ENCODE measurements at places on chromosomes 12 and 14.

DNA sequence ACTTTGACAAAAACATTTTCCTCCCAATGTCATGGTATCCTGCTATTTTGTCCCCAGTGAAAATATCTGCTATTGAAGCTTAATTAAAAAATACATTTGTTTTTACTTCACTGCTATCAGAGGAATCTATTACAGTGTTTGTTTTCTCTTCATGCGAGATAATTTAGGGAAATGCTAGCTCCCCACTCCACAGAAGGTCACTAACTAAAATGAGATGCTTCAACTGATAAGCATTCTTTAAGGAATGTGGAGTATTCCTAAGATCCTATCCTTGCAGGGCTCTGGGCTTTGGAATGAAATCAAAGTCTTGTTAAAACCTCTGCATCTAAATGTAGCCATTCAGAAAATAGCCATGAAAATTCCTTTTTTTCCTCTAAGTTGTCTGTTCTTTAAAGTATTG lies 39.5 kb downstream of the PAX9 start:
- DNase-seq: no peak

DNA sequence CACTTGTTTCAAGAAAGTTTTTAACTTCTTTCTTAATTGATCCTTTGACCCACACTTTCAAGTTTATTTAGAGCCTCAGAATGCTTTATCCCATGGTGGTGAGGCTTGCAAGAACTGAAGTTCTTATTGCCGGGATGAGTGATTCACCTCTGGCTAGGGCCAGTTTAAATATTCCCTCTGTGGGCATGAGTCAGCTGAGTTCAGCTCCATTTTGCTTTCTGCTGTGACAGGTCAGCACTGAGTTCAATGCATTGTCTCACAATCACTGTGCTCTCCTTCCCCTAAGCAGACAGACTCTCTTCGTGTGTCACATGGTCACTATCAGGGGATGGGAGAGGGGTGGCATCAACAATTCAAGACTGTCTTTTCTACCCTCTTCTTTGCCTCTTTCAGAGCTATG lies 514.6 kb upstream of the FBXO33 start:
- DNase-seq: no peak

DNA sequence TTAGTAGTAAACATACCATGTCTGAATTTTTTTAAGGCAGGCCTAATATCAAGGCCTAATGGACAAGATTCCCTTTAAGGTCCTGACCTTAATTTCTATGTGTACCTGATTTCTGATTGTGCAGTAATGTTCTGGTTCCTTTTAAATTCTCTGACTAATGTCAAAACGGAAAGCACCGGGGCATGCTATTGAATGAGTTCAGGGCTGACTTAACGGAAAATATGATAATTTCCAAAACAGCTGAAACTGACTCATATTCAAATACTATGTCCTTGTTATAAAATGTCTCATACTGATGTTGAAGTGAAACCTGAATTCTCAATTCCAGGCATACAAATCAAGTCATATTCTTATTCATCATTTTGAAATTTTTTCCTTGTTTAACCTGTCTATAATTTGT lies 6.7 kb downstream of the TAS2R43 start:
- DNase-seq: no peak

DNA sequence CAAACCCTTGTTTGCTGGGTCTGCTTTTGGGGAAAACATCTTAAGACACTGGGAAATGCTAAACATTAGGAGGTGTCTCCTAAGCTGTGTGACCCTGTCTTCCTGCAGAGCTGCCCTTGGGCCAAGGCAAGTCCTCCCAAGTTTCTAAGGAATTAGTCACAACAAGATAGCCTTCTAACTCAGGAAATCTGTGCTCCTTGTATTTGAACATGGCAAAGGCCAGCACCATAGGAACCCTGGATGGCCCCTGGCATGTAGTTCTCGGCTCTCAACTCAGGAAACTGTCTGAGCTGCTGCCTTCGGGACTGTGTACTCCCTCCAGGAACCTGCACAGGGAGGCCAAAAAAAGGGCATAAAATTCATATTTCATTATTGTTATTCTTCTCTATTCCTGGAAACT lies 37.6 kb upstream of the LTBP2 start:
- no peak for DNase-seq

DNA sequence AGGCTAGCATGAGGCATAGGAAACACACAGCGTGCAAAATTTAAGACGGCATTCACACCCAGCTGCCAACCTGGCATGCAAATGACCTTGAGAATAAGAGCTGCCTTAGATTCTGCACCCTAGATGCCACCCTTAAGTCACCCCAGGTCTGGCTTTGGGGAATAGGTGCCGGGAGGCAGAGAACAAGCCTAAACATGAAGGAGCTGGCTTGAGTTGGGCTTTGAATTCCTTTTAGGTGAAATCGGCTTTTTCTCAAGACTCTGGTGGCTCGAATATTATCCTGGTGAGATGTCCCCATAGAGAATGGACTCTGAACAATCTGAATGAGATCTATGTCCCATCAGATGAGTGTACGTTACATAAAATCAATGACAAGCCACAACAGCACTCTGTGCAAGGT lies 1090.5 kb downstream of the VRK1 start:
- DNase-seq: no peak

GRCh38 chr12:48005001-48005749 lies 899 bp upstream of the COL2A1 start:
- no peak for DNase-seq

DNA sequence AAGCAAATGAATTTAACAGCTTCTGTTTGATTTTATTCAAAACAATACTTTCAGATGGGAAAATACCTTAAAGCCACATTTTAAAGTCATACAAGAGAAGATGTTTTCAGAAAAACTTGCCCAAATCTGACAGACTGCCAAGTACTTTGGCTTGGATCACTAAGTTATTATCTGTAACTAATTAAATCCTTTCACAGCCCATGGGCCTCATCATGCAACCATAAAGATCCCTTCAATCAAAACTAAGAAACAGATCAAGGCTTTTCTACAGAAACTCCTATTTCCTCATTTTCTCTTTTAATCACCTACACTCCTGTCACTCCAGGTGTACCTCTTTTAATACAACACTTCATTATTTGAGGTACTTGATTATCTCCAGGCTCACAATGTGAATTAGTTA lies 28.1 kb downstream of the BLTP3B start:
- no peak for DNase-seq

DNA sequence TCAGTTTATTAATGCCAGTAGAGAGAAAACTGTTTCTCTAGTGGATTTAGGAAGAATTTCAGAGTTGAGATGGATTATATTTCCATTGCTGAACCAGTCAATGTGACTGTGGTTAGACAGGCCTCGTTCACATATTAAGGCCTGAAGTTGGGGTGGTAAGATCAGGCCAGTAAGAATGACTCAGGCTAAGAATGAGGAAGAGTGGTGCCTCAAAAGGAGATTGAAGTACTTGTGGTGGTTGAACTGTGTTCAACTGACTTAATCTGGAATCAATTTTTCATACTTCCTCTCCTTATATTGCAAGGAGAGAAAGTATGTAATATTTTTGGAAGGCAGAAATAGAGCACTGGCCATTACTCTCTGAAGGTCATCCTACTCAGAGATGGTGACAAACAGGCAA lies 37.8 kb upstream of the ATF7IP start:
- DNase-seq: no peak

GRCh38 chr12:46919666-46920400 lies 94.0 kb upstream of the SLC38A4 start:
- no peak for DNase-seq

DNA sequence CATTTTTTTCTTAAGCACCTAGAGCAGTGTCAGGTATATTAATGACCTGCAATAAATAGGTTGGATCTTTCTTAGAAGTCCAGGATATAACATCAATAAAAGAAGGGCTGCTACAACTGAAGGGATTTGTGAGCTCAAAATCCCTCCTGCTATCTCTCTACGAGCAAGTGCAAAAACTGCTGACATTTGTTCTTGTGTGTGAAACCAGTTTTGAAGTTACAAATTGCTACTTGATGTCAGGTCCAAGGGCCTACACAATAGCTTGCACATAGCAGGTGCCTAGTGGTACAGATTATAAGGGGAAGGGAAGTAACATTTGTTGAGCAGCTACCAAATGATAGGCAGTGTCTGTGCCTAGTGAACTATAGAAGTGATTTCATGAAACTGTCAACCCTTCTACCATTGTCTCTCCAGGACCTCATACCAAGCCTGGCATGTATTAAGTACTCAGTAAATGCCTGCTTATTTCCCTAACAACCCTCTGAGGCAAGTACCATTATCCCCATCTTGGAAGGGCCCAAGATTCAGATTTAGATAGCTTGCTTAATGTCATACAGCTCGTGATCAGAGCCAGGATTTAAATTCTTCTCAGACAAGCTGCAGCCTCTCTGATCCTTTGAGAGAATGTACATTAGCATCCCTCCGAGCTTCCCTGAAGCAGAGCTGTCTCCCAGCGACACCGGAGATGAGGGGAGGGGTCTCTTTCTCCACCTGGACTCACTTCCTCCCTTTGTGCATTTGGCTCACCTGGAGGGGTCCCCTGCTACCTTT lies 300.3 kb downstream of the ZFP36L1 start:
- no peak for DNase-seq

GRCh38 chr14:104805326-104805678 lies 4.4 kb downstream of the ZBTB42 start:
- no peak for DNase-seq

DNA sequence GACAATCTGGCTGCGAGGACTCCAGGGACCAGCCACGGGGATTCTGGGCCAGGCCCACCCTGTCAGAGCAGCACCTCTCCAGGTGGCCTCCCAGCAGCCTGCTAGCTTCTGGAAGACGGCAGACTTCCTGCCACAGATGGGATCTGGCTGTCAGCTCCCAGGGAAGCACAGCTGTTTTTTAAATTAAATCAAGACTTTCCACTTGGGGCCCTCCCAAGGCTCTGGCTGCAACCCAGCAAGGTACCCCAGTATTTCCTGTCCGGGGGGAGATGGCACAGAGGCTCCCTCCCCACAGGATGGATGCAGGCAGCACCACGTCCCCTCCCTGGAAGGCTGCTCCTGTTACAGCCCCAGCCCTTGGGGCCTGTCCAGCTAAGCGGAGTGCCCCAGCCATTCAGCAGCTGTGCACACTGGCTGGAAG lies 56.9 kb downstream of the ACTN1 start:
- DNase-seq: no peak

- no peak for DNase-seq
Observed at GRCh38 chr14:76641541-76641940, 119.7 kb upstream of the VASH1 start.

DNA sequence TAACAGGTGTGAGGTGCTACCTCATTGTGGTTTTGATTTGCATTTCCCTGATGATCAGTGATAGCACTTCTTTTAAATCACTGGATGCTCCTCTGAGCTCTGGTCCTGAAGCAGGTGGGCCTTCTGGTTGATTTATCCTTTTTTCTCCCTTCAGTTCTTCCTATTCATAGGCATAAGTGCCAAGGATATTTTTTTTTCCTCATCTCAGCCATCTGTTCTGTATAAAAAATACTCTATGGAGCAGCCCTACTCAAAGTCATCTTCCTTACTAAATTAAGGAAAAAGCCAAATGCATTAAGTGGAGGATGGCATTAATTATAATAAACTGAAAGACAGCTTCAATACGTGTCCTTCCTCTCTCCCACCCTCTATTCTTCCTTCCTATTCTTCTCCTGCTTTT lies 18.4 kb downstream of the SPIC start:
- no peak for DNase-seq

GRCh38 chr12:117484901-117485300 lies 123.5 kb upstream of the NOS1 start:
- DNase-seq: no peak

- no peak for DNase-seq
Observed at GRCh38 chr12:3958534-3958933, 85.3 kb upstream of the PARP11 start.

GRCh38 chr14:23884541-23884904 lies 69.0 kb upstream of the DHRS4 start:
- DNase-seq: no peak

DNA sequence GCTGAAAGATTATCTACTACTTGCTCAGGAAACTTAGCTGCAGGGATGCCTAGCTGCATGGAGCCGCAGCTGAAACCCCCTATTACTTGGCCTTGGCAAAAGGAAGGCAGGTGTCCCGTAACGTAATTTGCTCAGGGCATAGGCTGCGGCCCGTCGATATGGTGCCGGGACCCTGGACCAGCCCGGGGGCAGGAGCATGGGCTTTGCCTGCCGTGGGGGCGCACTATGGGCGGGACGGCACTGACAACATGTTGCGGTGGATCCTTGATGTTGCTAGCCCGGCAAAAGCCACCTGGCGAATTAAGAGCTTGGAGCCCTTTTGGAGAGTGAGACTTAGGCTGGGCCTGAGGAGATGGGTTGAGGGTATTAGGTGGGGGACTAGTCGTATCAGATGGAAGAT lies 1551.2 kb downstream of the AACS start:
- no peak for DNase-seq

- no peak for DNase-seq
Observed at GRCh38 chr12:3200814-3201233, 123.6 kb downstream of the TSPAN9 start.

- no peak for DNase-seq
Observed at GRCh38 chr12:124568431-124569374, 1.3 kb upstream of the NCOR2 start.

DNA sequence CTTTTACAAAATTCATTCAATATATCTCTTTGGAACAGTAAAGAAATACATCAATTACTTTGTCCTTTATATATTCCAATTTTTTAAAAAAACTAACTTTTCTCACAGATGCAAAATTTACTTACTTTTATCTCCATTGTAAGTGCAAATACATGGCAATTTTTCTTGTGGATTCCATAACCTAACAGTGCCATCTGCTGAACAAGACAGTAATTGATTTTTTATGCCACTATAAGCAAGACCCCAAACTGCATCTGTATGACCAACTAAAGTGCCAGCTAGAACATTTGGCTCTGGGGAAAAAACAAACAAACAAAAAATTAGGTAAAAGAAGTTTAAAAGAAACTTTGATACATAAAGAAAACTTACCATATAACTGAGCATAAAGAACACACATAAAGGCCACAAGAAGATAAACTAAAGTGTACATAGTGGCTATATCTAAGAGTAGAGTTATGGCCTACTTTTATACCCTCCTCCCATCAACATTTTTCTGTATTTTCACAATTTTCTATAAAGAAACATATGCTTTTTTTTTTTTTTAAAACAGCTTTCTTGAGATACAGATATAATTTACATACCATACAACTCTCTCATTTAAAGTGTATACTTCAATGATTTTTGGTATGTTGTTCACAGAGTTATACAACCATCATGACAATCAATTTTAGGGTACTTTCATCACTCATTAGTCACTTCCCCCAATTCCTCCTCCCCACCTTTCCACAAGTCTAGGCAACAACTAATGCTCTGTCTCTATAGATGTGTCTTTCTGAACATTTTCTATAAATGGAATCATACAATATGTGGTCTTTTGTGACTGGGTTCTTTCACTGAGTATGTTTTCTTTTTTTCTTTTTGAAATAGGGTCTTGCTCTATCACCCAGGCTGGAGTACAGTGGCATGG lies 32.6 kb downstream of the COCH start:
- no peak for DNase-seq

DNA sequence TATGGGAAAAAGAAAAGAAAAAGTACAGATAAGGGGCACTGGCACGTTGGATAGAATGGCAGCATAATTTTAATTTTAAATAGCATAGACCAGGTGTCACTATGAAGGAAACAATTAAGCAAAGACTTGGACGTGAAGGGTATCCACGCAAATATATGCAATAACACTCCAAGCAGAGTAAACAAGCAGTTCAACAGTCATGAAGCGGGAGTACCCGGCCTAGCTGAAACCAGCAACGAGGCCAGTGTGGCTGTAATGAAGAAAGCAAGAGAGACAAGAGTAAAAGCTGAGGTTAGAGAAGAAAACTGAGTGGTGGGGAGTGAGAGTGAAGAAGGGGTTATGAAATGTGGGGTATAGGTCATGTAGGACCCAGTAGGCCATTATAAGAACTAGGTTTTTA lies 85.4 kb downstream of the BCL2L14 start:
- DNase-seq: no peak
